T-helper 22 cell (primary cell): ENCODE measurements at places on chromosomes 12 and 14.

DNA sequence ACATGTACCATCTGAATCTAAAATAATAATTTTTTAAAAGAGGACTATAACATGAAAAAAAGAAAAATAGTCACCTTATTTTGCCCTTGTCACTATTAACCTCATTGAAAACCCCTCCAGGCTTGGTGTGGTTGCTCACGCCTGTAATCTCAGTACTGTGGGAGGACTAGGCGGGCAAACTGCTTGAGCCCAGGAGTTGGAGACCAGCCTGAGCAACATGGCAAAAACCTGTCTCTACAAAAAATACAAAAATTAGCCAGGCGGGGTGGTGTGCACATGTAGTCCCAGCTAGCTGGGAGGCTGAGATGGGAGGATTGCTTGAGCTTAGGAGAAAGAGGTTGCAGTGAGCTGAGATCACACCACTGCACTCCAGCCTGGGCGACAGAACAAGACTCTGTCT, 126.3 kb upstream of the KRAS start:
- DNase-seq = no peak

GRCh38 chr14:99702115-99702514, 18.0 kb downstream of the CYP46A1 start:
- DNase-seq = no peak

DNA sequence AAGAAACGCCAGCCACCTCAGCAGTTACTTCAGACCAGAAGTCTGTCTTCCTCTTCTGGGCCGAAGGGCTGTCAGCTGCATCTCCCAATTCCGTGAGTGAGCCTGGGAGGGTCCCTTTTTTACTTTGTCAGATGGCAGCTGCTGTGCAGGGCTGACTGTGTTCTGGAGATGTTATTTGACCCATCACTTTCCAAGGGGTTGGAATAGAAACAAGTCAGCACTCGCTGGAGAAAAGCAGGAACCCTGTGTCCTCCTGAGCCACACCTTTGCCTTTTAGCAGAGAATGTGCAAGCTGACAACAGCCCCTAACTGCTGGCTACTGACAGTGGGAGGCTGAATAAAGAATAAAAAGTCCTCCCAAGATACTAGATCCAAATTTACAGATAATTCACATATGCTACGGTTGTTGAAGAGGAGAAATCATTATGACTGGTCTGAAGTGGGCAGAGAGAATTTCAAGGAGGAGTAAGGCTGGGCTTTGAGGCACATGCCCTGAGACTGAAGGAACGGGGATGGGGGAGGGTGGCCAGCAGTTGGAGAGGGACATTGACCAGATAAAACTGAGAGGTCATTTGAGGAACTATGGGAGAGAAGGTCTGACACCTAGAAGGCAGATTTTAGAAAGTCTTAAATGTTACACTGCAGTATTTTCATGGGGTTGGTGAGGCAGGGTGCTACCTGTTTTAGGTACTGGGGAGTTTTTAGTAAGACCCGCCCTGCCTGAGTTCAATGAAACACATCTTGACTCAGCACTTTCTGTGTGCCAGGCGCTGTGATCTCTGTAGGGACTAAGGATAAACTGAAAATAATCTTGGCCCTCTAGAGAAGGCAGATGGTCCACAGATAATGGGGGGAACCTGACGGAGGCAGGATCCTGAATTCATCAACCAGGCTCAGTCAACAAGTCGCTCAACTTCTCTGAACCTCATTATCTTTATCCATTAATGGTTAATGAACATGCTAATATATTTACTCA, 27.4 kb downstream of the FAM234B start:
- no peak for DNase-seq

DNA sequence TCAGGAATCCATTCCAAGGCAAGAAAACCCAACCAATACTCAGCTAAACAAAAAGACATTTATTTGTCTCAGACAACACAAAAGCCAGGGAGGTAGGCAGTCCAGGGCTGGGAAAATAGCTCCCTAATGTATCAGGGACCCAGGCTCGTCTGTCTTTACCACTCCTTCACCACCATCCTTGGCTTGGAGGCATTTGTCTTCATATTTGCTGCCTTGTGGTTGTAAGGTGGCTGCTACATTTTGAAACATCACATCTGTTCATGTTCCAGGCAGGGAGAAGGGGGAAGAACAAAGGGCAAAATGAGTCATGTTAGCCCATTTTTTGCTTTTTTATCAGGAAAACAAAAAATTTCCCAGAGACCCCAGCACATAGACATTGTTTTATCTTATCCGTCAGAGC, 44.8 kb upstream of the PCED1B start:
- no peak for DNase-seq

GRCh38 chr14:104522926-104523545, 56.5 kb upstream of the C14orf180 start:
- DNase-seq = no peak

DNA sequence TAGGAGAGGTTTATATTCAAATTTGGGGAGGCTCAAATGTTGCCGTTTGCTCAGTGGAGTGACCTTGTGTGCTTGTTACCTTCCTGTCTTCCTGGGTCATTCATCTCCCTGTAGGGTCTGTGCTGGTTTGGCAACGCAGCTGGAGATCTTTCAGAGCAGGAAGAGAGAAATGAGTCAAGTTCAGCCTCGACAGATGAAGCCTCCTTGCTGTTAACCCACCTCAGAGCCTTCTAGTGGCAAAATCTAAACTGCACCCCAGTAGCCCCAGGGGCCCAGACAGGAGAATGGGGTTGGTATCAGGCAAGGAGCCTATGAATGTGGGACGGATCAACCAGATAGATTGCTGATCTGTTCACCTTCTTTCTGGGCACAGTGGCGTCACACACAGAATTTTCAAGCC, 999.3 kb downstream of the VRK1 start:
- no peak for DNase-seq

GRCh38 chr12:16095531-16096110, 181.9 kb downstream of the SLC15A5 start:
- DNase-seq = no peak
